ENCODE measurements at places on chromosomes 13 and 19. TPM values are rescaled to one million over a fixed set of nuclear protein-coding genes. Genes with fewer than 3 reads are reported as not detected.
A peak's percentile ranks its signal among the peaks of the same experiment; 100 is the strongest.

Gene PSPN
- 1.9 TPM for total RNA-seq

Gene LRP3
- total RNA-seq: 18.1 TPM

Gene ZNF723
- total RNA-seq: not detected

Gene ZNF99
- total RNA-seq: 0.10 TPM

Gene VSIG10L
- 4.1 TPM for total RNA-seq

Gene ZNF814
- 10.7 TPM for total RNA-seq

Gene PSG7
- total RNA-seq: not detected

Gene CYP4F12
- 5.9 TPM for total RNA-seq

Gene LRRC8E
- 5.9 TPM for total RNA-seq

Gene C5AR2
- 3.4 TPM for total RNA-seq

DNA sequence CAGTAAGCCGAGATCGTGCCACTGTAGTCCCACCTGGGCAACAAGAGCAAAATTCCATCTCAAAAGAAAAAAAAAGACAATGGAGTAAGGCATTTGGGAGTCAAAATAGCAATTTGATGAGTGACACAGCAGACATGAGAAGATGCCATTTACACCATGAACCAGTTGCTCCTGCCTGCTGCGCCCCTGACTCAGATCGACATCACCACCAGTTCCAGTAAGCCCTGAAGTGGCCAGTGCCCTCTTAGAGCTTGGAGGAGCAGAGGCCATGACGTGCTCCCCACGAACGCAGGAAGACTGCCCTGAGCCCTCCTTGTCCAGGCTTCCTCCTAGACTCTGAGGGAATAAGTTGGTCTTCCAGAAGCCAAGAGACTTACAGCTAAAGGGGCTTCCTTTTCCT is 339.2 kb downstream of the MYO16 start:
- no peak overlapping the region for H3K4me3 ChIP-seq
- no peaks in the 10 kb centered on the region for H3K36me3 ChIP-seq
- DNase-seq: no peak
- H3K27ac ChIP-seq: no peak overlapping the region
- no peaks in the 10 kb centered on the region for H3K4me1 ChIP-seq
- H3K27me3 ChIP-seq: no peaks in the 10 kb centered on the region

DNA sequence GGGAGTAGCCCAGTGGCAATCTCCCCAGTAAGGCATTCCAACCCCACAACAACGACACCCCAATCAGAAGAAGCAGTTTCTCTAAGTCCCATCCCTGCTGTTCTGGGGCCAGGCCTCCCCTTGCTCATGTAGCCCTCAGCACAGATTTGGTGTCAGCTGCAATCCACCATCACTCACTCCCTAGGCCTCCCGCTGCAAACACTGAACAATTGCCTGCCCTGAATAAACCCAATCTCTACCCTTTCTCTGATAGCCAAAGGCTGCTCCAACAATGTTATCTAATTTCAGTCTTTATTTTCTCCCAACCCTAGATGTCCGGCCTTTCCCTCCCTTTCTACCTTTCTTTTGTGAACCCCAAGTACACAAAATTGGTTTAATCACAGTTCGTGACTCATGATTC is 5.6 kb upstream of the SOX21 start:
- peaks cover 76% of the 10 kb centered on the region for H3K27me3 ChIP-seq
- H3K4me3 ChIP-seq: no peak overlapping the region
- no peak overlapping the region for H3K27ac ChIP-seq
- no peak for DNase-seq
- peaks cover 8% of the 10 kb centered on the region for H3K4me1 ChIP-seq

DNA sequence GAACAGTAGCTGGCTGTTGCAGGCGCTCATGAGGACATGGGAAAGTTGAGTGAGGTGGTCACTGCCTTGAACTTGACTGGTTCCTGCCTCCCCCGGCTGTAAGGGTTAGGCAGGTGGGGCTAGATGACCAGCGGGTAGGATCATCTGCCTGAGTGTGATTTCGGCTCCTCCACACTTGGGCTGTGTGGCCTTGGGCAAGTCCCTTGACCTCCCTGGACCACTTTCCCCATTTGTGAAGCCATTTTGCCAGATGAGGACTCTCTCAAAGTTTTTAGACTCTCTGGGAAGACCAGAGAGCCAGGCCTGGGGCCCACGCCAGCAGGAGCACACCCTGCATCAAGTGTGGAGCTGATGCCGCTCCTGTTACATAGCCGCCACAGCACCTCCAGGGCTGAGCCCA is 9.5 kb downstream of the PPP1R37 start:
- no peak overlapping the region for H3K27ac ChIP-seq
- H3K4me1 ChIP-seq: peaks cover 45% of the 10 kb centered on the region
- H3K4me3 ChIP-seq: no peak overlapping the region
- DNase-seq: no peak
- no peaks in the 10 kb centered on the region for H3K36me3 ChIP-seq

DNA sequence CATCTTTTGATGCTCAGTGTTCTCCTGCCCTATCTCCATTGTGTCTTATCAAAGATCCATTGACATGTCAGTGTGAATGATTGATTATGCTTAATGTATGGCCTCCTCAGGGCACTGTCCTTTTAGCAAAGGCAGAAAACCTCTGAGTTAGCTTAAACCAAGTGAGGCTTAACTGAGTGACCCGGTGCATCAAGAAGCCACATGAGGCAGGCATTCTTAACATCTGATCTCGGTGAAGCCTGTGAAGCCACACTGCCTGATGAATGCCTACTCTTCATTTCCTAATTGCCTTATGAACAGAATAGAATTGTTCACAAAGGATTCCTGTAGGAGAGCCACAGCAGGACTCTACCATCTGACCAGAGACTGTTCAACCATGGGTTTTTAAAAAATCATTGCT is 168.1 kb upstream of the SOX21 start:
- H3K4me3 ChIP-seq: no peak overlapping the region
- DNase-seq: no peak
- H3K27me3 ChIP-seq: no peaks in the 10 kb centered on the region
- H3K27ac ChIP-seq: no peak overlapping the region
- no peaks in the 10 kb centered on the region for H3K4me1 ChIP-seq

DNA sequence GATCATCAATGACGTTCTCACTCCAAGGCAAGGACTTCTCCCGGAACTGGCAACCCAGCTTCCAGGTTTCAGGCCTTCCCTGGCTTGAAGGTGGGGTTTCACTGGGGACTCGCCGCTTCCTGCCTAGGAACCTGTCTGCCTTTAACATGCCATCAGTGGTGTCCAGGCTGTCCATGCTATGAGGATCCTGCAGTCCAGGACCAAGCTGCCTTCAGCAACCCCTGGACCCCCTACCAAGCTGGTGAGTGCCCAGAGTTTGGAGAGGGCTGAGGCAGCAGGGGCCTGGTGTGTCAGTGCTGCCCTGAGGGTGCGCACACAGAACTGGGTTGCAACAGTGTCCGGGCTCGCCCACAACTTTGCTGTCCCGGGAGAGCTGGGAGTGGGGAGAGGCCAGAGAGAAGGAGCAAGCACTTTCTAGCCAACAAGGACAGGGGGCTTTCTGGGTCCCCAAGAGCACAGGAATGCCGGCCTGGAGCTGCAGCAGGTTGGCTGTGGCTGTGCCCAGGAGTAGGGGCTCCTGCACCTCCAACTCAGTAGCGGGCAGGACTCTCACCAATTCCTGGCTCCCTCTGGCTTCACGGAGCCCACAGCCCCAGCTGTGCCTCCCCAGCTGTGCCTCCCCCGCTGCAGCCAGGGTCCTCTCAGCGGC is 1563.2 kb upstream of the MIR17HG start:
- H3K4me1 ChIP-seq: no peaks in the 10 kb centered on the region
- no peaks in the 10 kb centered on the region for H3K27me3 ChIP-seq
- no peaks in the 10 kb centered on the region for H3K36me3 ChIP-seq
- H3K4me3 ChIP-seq: no peak overlapping the region
- no peak overlapping the region for H3K27ac ChIP-seq

DNA sequence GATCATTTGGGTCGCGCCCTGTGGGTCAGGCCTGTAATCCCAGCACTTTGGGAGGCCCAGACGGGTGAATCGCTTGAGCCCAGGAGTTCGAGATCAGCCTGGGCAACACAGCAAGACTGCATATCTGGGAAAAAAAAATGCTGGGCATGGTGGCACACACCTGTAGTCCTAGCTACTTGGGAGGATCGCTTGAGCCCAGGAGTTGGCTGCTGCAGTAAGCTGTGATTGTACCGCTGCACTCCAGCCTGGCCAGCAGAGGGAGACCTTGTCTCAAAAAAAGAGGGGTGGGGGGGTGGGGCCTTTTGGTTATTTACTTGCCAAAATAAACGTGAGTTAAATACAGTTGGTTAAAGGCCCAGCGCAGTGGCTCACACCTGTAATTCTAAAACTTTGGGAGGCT is 9.8 kb upstream of the ZNF544 start:
- no peaks in the 10 kb centered on the region for H3K27me3 ChIP-seq
- DNase-seq: no peak
- H3K36me3 ChIP-seq: peaks cover 4% of the 10 kb centered on the region
- no peaks in the 10 kb centered on the region for H3K4me1 ChIP-seq
- H3K27ac ChIP-seq: no peak overlapping the region

DNA sequence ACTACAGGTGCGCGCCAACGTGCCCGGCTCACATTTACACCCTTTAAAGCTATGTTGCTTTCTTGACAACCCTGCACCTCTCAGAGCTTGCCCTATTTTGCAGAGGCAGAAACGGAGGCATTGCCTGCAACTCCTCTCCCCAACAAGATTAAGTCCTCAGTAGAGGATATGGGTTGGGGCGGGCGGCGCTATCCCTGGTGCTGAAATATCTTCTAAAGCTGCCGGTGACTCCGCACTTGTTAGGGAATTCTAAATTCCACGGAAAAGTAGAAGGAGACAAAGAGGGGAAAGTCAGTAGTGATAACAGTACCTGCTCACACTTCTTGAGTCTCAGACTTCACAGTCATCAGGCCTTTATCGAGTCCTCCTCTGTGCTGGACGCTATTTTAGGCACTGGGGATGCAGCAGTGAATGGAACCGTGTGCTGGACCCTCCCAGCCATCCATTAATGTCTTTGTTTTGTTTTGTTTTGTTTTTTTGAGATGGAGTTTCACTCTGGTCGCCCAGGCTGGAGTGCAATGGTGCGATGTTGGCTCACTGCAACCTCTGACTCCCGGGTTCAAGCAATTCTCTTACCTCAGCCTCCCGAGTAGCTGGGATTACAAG is 18.0 kb downstream of the SLC5A5 start:
- DNase-seq: peak; percentile 34
- H3K4me3 ChIP-seq: no peak overlapping the region
- no peaks in the 10 kb centered on the region for H3K4me1 ChIP-seq
- no peaks in the 10 kb centered on the region for H3K36me3 ChIP-seq

- no peak for DNase-seq
- H3K27me3 ChIP-seq: no peaks in the 10 kb centered on the region
- H3K4me1 ChIP-seq: no peaks in the 10 kb centered on the region
- H3K4me3 ChIP-seq: no peak overlapping the region
- H3K27ac ChIP-seq: peak overlapping the region; percentile 1
- no peaks in the 10 kb centered on the region for H3K36me3 ChIP-seq
Measured at GRCh38 chr19:38409631-38410133, 6.8 kb downstream of the FAM98C start.

DNA sequence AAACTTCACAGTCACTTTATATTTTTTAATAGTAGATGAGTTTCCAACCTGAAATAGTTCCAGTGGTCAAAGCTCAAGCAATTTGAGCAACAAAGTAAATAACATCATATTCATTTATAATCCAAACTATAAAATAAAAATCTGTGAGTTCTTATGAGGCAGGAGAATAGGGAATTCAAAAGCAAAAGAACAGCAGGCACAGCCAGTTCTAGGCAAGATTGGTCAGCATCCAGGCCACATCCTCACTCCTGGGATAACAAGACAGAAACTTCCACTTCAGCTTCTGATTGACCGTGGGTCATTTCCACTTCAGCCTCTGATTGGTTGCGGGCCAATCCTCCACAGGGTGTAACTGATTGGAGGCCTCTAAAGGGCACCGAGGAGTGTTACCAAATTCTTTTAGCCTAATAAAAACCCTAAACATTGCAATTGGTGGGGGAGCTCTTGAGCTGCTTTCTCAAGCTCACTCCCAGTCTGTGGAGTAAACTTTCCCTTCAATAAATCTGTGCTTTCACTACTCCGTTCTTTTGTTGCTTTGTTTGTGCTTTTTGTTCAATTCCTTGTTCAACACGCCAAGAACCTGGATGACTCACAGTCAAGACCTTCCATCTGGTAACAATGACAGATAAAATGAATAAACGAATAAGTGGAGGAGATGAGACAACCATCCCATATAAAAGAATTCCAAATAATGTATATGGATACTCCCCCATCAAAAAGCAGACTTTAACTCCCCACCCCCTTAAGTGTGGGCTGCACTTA is 42.6 kb upstream of the AMER2 start:
- H3K4me1 ChIP-seq: no peaks in the 10 kb centered on the region
- H3K36me3 ChIP-seq: no peaks in the 10 kb centered on the region
- H3K27me3 ChIP-seq: no peaks in the 10 kb centered on the region
- no peak for DNase-seq
- H3K27ac ChIP-seq: no peak overlapping the region

- peak overlapping the region; percentile 83 for H3K4me3 ChIP-seq
- no peaks in the 10 kb centered on the region for H3K27me3 ChIP-seq
- H3K27ac ChIP-seq: peak overlapping the region; percentile 84
- peaks cover 19% of the 10 kb centered on the region for H3K4me1 ChIP-seq
Measured at GRCh38 chr19:43524922-43525835, 1.8 kb downstream of the ETHE1 start.

- no peak for DNase-seq
- H3K27ac ChIP-seq: no peak overlapping the region
- H3K36me3 ChIP-seq: no peaks in the 10 kb centered on the region
- no peaks in the 10 kb centered on the region for H3K4me1 ChIP-seq
- peaks cover 4% of the 10 kb centered on the region for H3K27me3 ChIP-seq
Measured at GRCh38 chr19:30930941-30931706, 418.1 kb downstream of the TSHZ3 start.

GRCh38 chr13:29556742-29557141 is 38.7 kb downstream of the SLC7A1 start:
- no peak overlapping the region for H3K4me3 ChIP-seq
- H3K27me3 ChIP-seq: no peaks in the 10 kb centered on the region
- no peak overlapping the region for H3K27ac ChIP-seq

GRCh38 chr19:45059258-45059965 is 16.9 kb downstream of the ZNF296 start:
- no peak overlapping the region for H3K4me3 ChIP-seq
- DNase-seq: no peak
- H3K27me3 ChIP-seq: no peaks in the 10 kb centered on the region
- no peak overlapping the region for H3K27ac ChIP-seq
- peaks cover 100% of the 10 kb centered on the region for H3K36me3 ChIP-seq

- peak overlapping the region; percentile 13 for H3K27ac ChIP-seq
- no peak for DNase-seq
- no peak overlapping the region for H3K4me3 ChIP-seq
- no peaks in the 10 kb centered on the region for H3K27me3 ChIP-seq
Measured at GRCh38 chr13:39209731-39210531, 171.7 kb downstream of the NHLRC3 start.

GRCh38 chr19:51698296-51698695 is 5.2 kb downstream of the SPACA6 start:
- peaks cover 66% of the 10 kb centered on the region for H3K36me3 ChIP-seq
- DNase-seq: no peak
- H3K4me1 ChIP-seq: peaks cover 18% of the 10 kb centered on the region
- H3K27me3 ChIP-seq: peaks cover 16% of the 10 kb centered on the region

DNA sequence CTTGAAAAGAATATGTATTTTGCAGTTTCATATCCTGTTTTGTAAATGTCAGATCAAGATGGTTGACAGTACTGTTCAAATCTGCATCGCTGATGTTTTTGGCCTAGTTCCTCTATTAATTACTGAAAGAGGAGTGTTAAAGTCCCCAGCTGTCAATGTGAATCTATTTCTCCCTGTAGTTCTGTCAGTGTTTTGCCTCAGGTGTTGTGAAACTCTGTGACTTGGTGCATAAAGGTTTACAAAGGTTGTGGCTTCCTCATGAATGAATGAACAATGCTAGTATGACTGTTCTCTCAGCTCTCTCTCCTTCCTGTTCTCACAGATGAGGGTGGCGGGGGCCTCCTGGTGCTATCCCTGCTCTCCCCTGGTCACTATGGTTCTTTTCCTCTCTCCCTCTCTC is 142.4 kb downstream of the MYCBP2 start:
- H3K4me3 ChIP-seq: no peak overlapping the region
- no peaks in the 10 kb centered on the region for H3K4me1 ChIP-seq
- no peak for DNase-seq
- H3K36me3 ChIP-seq: no peaks in the 10 kb centered on the region
- H3K27ac ChIP-seq: no peak overlapping the region
- no peaks in the 10 kb centered on the region for H3K27me3 ChIP-seq

Measured in left lung (tissue), 14 donors.